Substantia nigra (tissue), 51 donors: ENCODE measurements at places on chromosomes 12 and 14.

- no peak for DNase-seq
Measured at GRCh38 chr12:27787559-27787958, 7.5 kb upstream of the MANSC4 start.

DNA sequence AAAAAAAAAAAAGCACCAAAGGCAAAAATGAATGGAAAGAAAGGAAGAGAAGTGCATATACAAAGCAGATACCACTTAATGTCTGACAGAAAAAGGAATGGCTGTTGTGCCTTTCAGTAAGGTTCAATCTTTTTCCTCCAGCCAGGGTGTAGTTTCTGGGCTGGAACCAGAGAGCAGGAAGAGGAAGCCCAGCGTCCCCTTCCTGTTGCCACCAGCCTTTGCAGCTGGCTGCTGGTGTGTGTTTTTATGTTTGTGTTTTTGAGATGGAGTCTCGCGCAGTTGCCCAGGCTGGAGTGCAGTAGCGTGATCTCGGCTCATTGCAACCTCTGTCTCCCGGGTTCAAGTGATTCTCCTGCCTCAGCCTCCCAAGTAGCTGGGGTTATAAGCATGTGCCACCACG is 64.6 kb upstream of the LTA4H start:
- no peak for DNase-seq

GRCh38 chr14:64196056-64196455 is 98.1 kb downstream of the ESR2 start:
- no peak for DNase-seq

DNA sequence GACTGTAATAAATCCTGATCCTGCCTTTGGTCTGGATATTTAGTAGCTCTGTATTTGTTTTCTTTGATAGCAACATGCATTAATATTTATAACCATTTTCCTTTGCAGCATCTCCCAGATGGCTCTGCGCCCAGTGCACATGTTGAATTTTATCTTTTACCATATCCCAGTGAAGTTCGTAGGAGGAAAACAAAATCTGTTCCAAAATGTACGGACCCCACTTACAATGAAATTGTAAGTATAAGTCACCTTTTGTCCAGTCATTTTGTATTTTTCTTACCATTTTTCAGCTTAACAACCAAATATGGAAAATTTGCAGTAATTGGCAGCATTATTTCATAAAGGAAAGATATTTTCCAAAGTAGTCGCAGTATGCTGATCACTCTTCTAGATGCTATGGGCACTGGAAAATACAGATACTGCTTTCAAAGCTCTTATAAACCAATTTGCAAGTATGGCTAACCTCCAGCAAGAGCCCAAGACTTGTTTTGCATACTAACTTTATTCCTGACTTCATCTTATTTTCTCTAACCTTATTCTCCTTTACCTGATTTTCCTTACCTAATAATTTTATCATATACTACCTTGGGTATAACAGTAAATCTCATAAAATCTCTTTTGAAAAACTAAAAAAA is 97.4 kb downstream of the PLCZ1 start:
- DNase-seq: no peak

- DNase-seq: no peak
Measured at GRCh38 chr12:95147866-95148265, 69.4 kb downstream of the FGD6 start.

- no peak for DNase-seq
Measured at GRCh38 chr12:39553476-39553875, 66.1 kb downstream of the ABCD2 start.

GRCh38 chr12:109868182-109869051 is 11.9 kb downstream of the GLTP start:
- no peak for DNase-seq

DNA sequence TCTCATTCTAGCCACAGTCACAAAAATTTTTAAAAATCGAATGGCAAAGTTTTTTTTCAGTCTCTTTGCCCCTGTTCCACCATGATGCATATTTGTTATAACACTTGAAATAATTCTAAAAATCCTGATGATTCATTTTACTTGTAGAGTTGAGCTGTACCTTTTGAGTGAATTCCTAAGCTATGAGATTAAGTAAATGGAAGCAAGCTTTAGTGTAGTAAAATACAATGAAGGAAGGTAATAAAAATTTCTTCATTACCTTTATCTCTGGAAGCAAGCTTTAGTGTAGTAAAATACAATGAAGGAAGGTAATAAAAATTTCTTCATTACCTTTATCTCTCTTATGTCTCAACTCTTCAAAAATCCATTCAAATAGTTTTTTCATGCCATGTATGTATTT is 46.1 kb downstream of the TMTC3 start:
- DNase-seq: no peak

GRCh38 chr12:40663781-40664180 is 28.5 kb upstream of the CNTN1 start:
- DNase-seq: no peak
